Left renal cortex interstitium (tissue), 4 donors: ENCODE measurements at places on chromosomes 16 and 17.

- DNase-seq = no peak
Measured at GRCh38 chr17:6084311-6085161, 14.4 kb downstream of the WSCD1 start.

GRCh38 chr17:17598003-17598402 lies 6.5 kb upstream of the PEMT start:
- no peak for DNase-seq

DNA sequence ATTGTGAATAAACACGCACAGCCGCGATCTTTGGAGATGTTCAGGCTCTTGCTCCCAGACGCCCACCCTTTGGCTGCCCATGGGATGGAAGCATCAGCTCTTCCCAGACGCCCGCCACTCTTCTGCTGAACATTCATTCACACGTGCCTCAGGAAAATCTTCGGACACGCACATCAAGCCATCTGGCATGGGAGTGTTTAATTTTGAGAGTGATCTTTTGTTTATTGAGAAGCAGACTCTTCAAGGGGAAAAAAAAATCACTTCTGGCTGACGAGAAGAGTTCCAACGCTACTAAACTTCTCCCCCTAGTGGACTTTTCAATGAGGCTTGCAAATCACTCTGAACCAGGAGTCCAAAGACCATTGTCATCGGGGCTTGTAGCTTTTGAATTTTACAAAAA lies 62.0 kb upstream of the NUDT7 start:
- peak; percentile 34 for DNase-seq

GRCh38 chr16:88296437-88297177 lies 86.2 kb upstream of the ZNF469 start:
- DNase-seq = no peak

DNA sequence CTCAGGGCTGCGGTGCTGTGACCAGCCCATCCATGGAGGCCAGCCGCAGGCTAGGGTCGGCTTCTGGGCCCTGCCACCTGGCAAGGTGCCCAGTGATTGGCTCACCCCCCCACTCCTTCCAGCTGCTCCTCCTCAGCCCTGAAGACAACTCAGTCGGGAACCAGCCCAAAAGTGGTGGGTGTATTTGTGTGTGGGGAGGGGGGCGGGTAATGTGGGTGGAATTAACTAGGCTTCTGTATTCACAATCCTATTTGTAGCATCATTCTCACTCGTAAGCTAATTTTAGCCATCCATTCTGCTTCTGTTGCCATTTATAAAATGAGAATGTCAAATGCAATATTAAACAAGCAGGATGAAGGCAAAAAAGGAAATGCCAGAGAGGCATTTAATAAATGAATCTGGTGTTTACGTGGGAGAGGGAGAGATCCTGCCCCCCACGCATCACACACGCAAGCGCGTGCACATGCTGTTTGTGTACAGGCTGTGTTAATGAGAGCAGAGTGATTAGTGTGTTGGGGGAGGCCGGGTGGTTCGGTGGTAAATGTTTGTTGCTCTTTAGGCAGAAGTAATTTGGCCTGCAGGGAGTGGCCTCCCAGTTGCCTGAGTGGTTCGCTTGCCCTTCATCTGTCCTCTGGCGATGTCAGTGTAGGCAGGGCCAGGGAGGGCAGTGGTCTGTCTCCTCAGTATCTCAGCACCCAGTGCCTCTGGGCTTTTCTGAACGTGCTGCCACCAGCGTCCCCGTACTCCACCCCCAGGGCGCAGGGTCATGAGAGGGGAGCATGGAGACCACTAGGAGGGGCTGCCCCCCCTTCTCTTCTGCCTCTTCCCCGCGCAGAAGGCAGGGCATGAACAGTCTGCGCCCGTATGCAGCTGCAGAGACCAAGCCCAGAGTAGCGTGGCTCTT lies 140.1 kb downstream of the CCDC182 start:
- DNase-seq = no peak

GRCh38 chr17:37118366-37119137 lies 169.8 kb downstream of the AATF start:
- DNase-seq = no peak

DNA sequence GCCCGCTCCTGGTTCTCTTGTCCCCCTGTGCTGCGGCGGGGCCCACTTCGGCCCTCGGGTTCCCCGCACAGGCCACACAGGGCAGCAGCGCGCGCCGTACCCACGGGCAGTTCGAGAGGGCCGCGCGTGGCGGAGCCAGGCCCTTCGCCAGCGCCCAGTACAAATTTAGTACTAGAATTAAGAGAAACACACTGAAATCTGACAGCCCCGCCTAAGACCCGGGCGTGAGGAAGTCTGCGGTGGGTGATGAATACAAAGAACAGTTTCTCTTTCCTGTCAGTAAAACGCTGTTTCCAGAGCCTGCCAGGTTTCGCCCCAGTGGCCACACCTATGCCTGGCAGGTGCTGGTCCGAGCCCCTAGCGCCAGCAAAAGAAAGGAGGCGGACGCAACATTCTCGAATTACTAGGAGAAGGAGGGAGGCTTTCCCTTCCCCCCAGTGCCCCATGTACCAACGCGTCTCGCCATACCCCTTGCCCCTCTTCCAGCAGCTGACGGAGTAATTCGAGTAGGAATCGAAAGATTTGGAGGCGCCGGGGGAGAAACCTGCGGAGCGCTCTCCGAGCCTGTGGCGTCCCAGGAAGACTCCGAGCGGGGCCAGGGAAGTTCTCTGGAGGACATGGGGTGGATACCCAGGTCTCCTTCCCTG lies 591 bp upstream of the SLFN5 start:
- peak; percentile 61 for DNase-seq

DNA sequence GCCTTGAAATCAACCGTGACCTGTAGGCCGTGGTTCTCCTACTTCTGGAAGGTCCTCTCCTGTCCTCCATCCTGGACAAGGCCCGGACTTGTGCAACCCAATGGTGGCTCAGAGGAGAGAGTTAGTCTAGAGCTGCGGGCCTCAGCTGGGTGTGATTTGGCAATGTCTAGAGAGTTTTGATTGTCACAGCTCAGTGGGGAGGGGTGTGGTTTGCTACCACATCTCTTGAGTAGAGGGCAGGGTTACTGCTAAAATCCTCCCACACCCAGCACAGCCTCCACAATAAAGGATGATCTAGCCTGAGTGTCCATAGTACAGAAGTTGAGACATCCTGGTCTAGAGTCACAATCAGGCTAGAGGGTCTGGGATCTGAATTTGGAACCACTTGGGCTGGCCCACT lies 40.3 kb downstream of the MYH13 start:
- no peak for DNase-seq

DNA sequence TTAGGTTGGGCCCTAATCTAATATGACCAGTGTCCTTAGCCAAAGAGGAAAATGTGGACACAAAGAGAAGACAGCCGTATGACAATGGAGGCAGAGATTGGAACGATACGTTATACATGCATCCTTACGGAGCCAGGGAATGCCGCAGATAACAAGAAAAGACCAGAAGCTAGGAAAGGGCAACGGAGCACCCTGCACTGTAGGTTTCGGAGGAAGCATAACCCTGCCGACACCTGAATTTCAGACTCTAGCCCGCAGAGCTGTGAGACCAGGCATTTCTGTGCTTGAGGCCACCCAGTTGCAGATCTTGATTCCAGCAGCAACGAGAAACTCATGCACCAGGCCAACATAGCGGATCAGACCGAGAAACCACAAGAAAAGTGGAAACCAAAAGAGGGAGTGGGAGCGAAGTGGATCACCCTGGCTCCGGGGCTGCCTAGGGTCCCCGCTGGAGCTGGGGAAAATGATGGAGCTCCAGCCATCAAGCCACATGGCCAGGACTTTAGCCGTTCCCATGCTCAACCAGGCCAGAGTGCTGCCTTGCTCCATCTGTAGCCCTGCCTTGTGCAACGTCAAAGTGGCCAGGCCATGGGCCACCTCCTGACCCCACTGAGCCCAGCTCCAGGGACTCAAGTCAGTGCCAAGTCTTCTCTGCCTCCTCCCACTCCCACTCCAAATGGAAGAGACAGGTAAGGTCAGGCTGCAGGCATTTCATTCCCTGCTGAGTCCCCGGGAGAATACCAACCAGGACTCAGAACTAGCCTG lies 51.7 kb upstream of the RPL38 start:
- DNase-seq = no peak

DNA sequence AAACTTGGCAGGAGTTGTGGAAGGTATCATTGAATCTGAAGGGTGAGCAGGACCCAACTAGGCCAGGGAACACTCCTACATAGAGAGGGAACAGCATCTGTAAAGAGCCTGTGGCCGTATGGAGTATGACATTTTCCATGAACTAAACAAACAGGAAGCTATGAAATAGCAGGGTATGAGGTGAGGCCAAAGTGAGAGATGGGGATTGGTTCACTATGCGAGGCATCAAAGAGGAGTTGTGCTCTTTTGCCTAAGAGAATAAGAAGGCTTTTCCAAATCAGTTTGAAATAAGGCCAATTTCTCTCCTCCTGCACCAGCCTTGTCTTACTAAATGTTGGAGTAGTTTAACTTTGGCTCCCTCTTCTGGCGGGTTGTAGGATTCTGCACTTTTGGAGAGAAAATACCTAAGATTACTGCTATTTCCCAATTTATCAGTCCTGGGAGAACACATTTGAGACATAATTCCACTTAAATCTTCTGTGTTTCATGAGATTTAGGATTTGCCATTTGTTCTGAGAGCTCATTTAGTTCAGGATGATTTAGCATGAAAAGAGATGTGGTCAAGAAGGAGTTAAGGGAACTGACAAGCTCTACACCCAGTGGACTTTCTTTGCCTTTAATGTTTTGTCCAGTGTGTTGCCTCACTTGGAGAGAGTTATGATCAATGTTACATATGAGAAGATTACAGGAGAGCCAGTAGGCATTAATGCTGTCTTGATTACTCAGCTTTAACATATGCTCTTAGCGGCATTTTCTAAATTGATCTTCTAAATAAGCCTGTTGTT lies 55.4 kb downstream of the TNRC6C start:
- peak; percentile 47 for DNase-seq

DNA sequence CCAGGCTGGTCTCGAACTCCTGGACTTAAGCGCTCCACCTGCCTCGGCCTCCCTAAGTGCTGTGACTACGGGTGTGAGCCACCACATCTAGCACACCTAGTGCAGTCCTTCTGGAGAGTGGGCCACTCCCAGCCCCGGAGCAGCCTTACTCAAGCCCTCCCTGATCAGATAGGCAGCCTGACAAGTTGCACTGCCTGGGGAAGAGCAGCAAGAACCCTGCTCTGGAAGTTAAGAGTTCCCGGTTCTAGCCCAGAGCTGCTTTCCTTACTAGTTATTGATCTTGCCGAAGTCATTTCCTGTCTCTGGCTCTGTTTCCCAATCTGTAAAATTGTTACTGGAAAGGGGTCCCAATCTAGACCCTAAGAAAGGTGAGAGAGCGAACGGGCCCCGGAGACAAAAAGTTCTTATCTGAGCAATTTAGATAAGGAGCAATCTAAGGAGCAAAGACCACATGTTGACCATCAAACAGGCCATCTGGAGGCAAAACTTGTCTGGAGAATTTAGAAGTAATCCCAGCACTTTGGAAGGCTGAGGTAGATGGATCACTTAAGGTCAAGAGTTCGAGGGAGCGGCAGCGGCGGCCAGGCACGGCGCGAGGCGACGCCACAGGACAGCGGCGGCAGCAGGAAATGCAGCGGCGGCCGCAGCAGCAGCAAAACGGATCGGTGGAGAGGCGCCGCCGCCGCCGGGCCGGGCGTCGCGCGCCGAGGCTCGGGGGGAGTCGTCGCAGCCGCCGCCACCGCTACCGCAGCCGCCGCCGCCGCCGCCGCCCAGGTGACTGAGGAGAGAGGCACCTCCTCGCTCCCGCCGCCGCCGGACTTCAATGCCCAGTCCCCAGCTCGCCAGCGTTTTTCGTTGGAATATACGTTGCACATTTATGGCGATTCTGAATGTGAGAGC lies 4.3 kb upstream of the NAGLU start:
- DNase-seq = no peak

- DNase-seq = no peak
Measured at GRCh38 chr17:82232876-82233785, 4.3 kb downstream of the SLC16A3 start.

DNA sequence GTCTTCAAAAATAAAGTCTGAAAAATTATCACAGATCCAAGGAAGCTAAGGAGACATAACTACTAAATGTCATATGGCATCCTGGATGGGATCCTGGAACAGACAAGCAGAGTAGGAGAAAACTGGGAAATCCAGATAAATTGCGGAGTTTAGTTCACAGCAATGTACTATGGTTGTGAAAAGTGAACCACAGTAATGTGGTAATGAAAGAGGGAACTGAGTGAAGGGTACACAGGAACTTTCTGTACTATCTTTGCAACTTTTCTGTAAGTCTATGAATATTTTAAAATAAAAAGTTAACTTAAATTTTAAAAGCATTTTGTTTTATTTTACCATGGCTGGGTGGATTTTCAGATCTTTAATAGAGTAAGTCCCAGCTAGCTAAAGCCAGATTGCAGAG lies 16.3 kb downstream of the SLFN12L start:
- no peak for DNase-seq

DNA sequence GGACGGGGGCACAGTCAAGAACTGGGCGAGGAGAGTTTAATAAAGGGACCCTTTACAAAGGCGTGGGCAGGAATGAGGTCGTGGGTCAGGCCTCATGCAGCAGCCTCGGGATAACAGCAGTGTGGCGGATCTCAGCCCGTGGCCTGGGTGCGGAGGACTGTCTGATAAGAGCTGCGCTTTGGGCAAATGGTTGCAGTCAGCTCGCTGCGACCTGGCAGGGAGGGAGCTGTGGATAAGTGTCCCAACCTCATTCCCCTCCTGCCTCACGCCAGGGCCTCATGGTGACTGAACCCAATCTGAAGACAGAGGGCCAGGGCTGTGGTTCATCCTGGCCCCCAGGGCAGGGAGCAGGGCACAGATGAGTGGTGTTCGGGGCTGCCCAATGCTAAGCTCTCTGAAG lies 13.6 kb downstream of the SMTNL2 start:
- no peak for DNase-seq

DNA sequence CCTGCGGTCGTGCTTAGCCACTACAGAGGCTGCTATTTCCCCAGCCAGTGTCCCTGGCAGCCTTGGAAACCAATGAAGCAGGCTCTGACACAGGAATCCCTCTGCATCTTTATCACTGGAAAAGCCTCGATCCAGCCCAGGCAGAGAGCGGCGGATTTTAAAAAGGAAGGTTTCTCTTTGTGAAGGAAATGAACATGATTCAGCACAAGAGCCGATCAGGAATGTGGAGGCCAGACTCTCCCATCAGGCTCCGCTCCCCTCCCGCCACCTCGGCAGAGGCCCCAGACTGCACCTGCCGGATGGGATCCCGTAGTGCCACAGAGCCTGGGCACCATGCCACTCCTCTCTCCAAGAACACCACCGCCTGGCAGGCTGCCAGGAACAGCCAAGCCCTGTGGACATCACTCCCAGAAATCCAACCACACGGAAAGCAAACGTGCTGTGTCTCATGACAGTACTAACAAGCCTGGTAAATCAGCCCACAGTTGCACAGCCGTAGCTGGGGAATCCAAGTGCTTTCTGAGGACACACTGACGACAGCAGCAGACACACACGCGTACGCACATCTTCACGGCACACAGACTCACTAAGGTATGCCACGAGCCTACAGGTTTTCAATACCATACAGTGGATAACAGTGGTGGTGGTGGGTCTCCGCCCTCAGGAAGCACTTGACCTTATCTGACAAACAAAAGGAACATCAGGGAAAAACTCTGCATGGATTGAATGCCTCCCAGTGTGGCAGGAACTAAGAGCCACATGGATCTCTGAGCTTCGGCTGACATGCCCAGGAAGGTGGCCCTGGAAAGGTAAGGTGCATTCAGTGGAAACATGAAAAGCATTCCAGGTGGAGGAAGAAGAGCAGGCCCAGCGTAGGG lies 5.4 kb downstream of the LRRC75A start:
- no peak for DNase-seq

- DNase-seq = no peak
Measured at GRCh38 chr17:19298569-19299213, 61.5 kb downstream of the EPN2 start.
